ENCODE measurements at places on chromosomes 12 and 14.

- no peak for DNase-seq
These were observed 47.6 kb upstream of the ATP2B1 start for GRCh38 chr12:89756194-89756584.

DNA sequence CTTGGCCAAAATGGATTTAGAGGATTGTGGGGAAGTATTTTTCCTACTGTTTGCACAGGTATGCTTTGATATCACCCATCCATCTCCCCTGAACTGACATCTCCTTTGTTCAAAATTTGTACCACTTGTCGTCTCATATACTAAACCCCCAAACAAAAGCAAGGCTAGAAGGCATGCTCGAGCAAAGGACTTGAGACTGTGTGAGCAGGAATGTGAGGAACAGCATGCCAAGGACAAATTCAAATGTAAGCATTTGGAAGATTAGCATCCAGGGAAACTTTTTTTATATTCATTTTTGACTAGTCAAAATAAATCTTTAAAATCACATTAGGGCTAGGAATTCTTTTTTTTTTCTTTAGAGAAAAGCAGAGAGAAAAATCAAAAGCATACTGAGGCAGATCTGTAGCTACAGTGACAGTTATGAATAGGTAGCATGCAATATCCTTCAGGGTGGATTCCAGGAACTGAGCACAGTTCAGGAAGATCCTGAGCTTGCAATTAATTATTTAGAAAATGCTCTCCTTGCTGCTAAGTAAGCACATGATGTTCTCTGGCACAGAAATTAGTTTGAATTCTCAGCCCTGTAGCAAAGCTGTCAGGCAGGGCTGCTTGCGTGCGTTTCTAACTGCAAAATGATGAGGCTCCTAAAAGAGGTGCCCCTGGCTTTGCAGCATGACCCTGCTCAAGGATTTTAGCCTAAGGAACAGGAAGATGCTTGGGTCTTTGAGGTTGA, 327.7 kb downstream of the LRIG3 start:
- no peak for DNase-seq

DNA sequence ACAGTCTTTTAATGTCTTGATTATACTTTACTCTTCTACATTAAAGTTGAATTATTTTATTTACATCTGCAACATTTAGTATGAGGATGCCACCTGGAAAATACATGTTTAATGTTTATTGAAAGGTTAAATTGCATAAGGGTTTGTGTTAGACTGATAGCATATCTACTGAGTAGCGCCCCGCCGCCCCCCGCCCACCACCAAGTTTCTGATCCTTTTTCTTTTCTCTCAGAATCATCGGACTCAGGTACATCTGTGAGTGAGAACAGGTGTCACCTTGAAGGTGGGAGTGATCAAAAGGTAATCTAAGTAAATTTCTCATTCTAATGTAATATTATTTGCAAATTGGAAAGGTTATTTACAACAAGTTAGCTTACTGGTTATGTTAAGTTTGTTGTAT, 16.2 kb downstream of the MDM2 start:
- DNase-seq, result no peak

GRCh38 chr14:34078117-34078743, 127.4 kb upstream of the EGLN3 start:
- DNase-seq, result no peak

GRCh38 chr14:22474730-22475351, 114.2 kb downstream of the DAD1 start:
- no peak for DNase-seq

DNA sequence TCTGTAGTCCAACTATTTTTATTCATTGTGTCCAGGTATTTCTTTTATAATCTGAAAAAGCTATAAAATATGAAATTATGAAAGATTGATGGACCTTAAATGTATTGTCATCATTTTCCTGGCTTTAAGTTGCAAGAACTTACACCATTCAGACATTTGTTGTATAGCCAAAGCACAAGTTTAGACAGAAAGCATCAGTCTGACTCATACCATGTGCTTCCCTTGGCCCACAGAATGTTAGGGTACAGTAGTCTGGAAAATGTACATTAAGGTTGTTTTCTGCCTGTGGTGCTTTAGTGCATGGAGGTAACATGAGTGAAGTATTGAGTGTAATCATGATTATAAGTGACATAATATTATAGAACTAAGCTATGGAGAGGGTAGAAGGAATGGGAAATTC, 1002.5 kb downstream of the BCL11B start:
- no peak for DNase-seq

- no peak for DNase-seq
These were observed 102.1 kb downstream of the ERGIC2 start for GRCh38 chr12:29278673-29279420.

DNA sequence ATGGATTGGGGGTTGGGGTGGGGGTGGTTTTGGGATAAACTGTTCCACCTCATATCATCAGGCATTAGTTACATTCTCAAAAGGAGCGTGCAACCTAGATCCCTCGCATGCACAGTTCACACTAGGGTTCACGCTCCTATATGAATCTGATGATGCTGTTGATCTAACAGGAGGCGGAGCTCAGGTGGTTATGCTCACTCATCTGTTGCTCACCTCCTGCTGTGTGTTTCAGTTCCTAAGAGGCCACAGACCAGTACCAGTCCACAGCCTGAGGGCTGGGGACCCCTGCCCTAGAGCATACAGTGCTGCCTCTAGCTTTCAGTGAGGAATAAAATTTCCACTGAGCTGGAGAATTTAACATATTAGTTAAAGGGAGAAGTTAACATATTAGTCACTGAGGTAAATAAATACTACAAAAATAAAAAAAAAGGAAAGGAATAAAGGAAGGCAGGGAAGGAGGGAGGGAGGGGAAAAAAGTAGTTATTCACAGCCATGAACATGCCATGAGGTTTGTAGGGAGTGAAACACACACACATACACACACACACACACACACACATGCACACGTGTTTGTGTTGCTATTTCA, 612.7 kb upstream of the TBX3 start:
- no peak for DNase-seq

Measured in activated CD4-positive, alpha-beta T cell treated with anti-CD3 and anti-CD28 coated beads for 36 hours (primary cell).